ENCODE measurements at places on chromosomes 3 and 15.
A peak's percentile ranks its signal among the peaks of the same experiment; 100 is the strongest.

GRCh38 chr3:130506031-130506430 lies 10.9 kb upstream of the COL6A6 start:
- no peak for DNase-seq

- DNase-seq, result no peak
These were observed 21.4 kb upstream of the PCOLCE2 start for GRCh38 chr3:142910280-142910679.

DNA sequence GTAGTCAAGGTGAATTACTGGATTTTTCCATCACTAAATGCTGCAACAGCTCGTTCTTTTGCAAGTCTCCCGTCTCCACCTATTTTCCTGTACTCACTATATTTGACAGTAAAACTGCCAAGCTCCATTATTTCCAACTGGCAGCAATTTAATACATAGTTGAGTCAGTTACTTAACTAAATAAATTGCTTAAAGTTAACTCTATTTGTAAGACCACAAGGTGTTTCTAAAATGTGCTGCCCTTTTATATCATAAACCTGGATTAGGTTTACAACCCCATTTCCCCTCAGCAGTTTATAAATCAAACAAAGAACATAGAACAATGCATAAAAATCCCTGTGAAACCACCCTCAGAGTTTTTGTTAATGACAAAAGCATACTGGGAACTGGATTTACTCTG lies 211.4 kb upstream of the DPH6 start:
- no peak for DNase-seq

GRCh38 chr3:127865941-127866340 lies 43.6 kb upstream of the MGLL start:
- no peak for DNase-seq

DNA sequence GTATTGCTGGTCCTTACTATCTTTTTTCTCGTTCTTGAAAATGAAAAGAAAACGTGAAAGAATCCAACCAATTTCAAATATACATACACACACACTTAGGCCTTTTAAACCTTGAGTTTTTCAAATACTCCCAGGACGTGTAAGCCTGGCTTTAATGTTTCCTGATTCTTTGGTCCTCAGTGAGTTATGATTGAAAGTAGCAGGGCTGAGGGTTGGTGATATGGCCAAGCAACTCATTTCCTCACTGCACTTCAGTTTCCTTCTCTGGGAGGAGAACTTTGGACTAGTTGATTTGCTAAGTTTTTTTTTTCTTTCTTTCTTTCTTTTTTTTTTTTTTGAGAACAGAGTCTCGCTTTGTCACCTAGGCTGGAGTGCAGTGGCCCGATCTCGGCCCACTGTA lies 34.6 kb downstream of the CHD2 start:
- DNase-seq, result no peak

GRCh38 chr3:119781330-119782198 lies at the start of gene NR1I2:
Gene NR1I2, plus strand, starts transcription at chr3:119782101.
- DNase-seq, result no peak

DNA sequence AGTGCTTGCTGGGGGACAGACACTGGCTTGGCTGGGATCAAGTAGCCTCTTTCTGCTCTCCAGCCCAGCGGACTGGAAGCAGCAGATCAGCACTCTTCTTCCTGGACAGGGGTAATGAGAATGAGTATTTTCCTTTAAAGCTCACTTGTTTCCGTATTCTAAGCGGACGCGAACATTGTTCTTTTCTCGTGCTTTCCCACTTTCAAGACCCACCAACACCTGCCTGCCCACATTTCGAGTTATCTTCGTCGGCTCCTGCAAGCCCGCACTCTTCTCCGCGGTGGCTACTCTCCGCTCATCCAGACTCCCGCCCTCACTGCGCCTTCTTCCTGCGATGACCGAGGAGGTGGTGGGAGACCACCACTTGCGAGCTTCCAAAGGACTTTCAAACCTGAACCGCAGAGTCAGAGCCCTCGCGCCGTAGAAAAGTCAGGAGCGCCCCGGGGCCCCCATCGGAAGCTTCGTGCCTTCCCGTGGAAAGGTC lies 1.6 kb upstream of the PPM1L start:
- peak; percentile 77 for DNase-seq

DNA sequence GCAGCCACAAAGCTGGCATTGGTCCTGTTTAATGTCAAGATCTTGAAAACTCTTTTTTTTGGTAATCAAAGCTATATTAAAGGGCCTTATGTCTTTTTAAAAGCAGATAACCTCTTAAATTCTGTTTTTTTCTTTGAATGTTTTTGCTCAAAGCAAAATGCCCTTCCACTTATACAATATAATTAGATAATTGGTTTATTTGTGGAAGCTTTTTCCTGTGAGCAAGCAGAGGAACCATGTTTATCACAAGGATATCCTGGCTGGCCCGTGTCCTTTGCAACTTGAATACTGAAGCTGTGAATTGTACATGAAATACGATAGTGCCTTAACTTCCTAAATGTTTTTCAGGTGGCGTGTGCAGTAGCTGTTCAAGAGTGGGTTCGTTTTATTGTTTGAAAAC lies 2.6 kb downstream of the ST3GAL6 start:
- DNase-seq, result no peak

DNA sequence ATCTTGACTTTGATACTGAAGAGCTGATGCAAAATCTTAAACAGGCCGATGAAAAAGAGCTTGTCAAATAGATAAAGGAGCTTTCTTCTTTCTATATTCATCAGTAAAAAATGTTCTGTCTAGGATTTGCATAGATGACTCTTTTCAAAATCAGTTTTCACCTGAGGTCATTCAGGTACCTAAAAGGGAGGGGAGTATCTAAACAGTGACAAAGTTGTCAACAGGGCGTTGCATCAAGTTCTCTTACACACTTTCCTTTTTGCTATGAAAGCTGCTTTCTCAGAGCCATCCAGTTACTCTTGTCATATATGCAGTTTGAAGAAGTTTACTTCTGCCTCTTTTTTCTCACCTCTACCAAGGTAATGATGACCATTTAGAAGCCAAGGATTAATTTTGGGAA lies 60.0 kb downstream of the AKAP13 start:
- DNase-seq, result no peak

DNA sequence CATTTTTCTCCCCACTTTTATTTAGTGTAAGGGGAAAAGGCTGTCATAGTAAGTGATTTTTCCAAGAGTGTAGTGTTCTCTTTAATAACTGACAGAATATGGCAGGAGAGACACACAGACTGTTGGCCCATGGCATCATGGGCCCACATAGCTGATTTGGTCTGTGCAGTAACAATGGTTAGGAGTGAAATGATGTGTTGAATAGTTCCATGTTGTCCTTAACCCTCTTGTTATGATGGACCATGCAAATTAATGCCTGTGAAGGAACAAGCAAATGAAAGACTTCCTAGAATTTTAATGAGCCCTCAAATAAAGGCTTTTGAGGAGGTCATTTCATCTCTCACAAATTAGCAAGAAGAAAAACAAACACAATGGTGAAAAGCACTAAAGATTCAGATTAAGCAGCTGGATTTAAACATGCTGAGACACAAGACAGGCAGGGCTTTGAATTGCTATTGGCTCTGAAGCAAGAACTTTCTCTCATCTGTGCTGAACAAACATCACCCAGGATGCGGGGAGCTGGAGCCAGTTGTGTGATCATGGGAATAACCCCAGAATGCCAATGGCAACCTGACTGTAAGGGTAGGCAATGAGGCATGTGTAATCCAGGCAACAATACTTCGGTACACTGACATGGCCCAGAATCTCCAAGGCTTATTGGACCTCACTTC lies 136.7 kb upstream of the VEPH1 start:
- no peak for DNase-seq

GRCh38 chr3:135581806-135582205 lies 383.7 kb upstream of the PPP2R3A start:
- no peak for DNase-seq

DNA sequence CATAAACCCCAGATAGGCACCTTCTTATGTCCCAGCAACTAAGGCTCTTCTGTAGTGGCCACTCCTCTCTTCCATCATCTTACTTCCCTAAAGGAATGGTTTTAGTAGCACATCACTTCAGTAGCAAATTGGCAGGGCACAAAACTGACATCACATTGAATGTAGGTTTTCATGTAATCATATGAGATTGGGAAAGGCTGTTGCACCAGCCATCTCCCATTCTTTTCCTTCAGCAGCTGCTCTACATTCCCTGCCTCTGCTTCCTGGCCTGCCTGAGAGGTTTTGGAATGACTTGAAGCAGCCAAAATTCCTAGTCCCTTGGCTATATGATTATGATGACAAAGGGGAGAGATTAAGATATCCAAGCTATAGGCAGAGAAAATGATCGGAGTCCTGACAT lies 36.5 kb downstream of the NSUN3 start:
- no peak for DNase-seq

DNA sequence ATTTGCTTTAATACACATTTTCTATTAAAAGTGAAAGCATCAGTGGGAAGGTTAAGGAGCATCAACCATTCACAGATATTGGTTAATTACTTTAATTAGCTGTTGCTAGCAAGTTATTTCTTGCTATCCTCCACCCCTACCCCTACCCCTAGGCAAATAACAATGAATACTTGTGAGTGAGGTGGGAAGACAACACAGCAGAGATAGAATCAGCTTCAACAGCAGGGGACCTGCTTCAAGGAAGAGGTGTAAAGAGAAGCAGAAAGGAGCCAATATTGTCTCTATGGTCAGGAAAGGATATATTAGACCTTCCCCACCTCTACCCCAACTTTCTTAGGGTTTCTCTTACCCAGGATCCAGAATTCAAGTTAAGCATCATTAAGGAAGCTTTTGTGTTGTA lies 149.4 kb downstream of the SNRK start:
- no peak for DNase-seq

DNA sequence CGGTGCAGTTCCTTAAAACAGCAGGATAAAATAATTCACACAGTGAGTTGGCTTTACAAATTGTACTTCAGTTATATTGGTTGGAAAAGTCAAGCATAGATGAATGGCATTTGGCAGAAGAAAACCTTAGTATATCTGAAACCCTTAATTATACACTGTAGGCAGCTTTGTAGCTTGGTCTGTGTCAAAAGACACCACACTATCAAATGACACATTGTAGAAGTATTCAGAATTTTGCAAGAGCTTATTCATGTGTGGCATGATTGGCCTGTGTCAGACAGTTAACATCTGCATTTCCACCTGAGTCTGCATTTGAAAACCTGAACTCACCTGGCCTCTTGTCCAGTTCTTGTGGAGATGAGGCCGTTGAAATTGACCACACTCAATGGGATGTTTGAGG lies 13.8 kb downstream of the TMEM266 start:
- DNase-seq, result no peak

- DNase-seq, result no peak
These were observed 22.0 kb downstream of the TRPM1 start for GRCh38 chr15:31079519-31079918.

- no peak for DNase-seq
These were observed 93.7 kb downstream of the CACNA1D start for GRCh38 chr3:53588122-53588521.

DNA sequence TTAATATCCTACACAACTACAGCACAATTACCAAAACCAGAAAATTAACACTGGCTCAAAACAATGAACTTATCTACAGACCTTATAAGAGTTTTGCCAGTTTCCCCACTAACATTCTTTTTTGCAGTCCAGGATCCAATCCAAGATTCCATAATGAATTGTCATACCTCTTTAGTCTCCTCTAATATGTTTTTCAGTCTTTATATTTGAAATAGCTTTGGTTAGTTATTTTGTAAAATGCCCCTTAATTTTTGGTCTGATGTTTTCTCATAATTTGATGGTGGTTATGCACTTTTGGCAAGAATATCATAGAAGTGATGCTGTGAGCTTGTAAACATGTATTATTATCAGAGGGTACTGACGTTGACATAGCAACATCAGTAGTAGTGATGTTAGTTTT lies 124.3 kb downstream of the ISL2 start:
- DNase-seq, result no peak

GRCh38 chr3:20225769-20226168 lies 39.8 kb upstream of the SGO1 start:
- DNase-seq, result peak; percentile 28

GRCh38 chr3:67489816-67490215 lies 164.6 kb downstream of the SUCLG2 start:
- DNase-seq, result no peak

DNA sequence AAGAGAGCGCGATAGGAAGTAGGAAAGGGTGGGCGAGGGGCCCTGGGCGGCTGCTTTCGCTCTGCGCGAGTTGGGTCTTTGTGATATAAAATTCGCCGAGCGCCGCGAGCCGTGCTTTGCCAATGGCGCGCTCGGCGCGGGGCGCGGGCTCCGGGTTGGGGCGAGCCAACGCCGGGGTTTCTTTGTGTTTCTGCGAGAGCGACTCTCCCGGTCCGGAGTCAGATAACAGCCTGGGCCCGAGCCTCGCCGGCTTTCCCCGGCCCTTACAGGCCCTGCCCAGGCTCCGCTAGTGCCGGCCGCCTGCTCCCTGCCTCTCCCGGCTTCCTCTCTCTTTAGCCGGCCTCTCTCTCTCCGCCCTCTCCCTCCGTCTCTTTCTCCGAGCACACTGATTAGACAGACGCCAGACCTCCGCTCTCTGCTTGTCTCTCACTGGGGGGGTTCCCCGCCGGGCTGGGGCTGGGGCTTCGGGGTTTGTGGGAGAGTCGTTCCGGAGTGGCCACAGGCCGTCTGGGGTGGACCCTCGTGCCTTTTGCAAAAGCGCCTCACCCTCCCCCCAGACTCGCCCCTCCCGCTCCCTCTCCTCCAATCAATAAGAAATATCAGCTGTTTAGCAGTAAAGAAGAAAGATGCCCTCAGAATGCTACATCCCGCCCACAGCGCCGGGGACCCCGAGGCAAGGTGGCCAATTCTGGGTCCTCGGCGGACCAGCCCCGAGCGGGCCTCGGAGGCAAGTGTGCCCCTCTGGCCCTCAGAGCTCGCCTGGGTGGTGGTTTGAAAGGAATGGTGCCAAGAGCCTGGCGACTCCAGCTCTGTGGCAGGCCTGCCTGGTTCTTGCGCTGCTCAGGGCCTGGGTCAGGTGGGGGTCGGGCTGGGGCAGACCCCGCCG lies 2.9 kb downstream of the NR2F2 start:
- DNase-seq, result no peak

DNA sequence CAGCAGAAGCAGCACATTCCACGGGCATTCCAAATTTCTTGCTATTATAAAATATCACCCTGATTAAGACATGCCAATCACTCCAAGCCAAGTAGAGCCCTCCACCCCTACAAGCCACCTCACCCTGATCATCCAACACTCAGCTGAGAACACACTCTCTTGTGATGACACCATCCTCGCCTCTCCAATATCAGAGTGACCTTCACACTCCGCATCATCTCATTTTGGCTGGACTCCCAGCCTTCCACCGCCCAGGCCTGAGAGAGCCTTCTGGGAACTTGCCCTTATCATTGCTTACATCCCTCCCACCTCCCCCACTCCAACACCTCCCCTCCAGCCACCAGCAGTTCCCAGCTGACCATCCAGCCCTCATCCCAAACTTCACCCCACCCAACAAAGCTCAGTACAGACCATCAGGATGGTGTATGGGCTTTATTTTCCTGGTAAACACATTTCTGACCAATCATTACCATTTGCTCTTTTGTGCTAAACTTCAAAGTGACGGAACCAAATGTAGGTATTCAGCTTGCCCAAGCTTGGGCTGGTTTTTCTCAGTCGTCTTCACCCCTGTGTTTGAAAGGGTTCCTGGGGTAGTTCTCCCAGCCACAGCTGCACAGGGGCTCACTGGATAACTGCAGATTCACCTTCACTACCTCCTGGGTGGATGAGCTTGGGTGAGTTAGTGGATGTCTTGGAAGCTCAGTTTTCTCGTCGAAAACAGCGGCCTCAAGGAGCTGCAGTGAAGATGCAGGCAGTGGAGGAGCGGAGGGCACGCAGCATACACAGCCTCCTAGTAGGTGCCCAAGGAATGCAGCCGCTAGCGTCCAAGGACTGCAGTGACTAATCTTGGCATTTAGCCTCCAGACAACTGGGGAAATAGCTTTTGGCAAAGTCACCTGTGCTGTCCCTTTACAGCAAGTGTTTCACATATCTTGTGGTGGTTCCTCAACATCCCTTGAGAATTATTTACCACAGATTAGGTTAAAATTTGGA lies 115.1 kb downstream of the LIPC start:
- no peak for DNase-seq
